Activated CD4-positive, alpha-beta T cell treated with anti-CD3 and anti-CD28 coated beads, Interleukin-2, amount 10 ng/mL, durations not matched to agents 24 days and 14 days (primary cell): ENCODE measurements at places on chromosomes 5 and 9.

GRCh38 chr5:39447059-39447458 lies 22.3 kb upstream of the DAB2 start:
- DNase-seq: no peak

- DNase-seq: no peak
Observed at GRCh38 chr5:138276402-138277054, 2.1 kb upstream of the GFRA3 start.

GRCh38 chr5:138869763-138870500 lies 5.2 kb downstream of the LRRTM2 start:
- no peak for DNase-seq

GRCh38 chr9:127045148-127045547 lies 77.3 kb downstream of the ANGPTL2 start:
- DNase-seq: no peak

- DNase-seq: peak; percentile 81
Observed at GRCh38 chr9:135087489-135087792, at the start of gene OLFM1. Gene OLFM1, plus strand, starts transcription at chr9:135087668. Its CDS starts 322 bp downstream, at chr9:135087990.

GRCh38 chr5:176406436-176407052 lies 9.8 kb downstream of the CLTB start:
- DNase-seq: no peak

GRCh38 chr9:120310035-120310434 lies 269.9 kb downstream of the CDK5RAP2 start:
- no peak for DNase-seq

- DNase-seq: no peak
Observed at GRCh38 chr9:36729906-36730305, 157.2 kb downstream of the MELK start.

DNA sequence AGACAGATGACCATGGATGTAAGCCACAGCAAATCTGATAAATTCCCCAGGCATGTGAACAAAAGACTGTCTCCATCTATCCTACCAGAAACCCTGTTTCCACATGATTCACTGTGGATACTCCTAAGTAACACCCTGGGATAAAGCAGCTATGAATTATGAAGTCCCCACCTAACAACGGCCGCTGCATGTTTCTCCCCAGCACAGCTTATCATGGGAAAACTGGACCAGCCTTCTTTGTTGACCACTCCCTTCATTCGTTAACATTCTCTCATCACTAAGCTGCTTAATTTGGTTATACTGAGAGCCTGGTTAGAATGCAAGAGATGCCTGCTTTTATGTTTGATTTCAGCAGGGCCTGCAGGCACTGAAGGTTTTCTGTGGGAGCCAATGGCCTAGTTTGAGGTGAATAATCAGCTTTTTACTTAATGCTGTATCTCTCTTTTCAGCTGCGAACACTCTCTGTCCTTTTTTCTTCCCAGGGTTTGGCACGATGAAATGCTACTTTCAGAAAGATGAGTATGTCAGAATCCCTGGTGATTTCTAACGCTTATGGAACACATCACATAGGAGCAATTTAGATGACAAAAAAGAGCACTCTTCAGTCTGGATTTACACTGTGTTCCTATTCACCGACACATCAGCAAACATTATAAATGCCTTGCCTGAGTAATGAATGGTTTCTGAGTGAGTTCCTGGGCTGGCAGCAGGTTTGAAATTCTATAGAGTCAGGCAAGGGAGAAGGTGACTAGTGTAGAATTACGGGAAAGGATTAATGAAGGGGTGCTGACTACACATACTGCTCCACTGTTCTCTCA lies 318.4 kb upstream of the ZNF608 start:
- DNase-seq: no peak

DNA sequence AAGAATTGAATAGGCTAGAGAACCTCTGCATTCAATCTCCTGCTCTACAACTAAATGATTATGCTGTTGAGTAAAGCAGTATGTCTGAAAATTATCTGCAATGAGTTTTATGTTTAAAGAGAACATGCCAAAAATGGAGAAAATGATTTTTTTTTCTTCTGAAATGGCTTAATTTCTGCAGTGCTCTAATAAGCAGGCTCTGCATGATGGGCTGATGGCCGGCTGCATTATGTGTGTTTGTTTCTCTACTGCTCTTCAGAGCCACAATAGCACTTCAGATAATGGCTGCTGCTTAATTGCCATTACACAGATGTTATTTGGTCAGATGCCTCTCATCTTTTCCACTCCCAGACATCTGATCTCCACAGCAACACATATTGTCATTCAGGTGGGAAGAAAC lies 286.4 kb upstream of the DMAC1 start:
- no peak for DNase-seq

DNA sequence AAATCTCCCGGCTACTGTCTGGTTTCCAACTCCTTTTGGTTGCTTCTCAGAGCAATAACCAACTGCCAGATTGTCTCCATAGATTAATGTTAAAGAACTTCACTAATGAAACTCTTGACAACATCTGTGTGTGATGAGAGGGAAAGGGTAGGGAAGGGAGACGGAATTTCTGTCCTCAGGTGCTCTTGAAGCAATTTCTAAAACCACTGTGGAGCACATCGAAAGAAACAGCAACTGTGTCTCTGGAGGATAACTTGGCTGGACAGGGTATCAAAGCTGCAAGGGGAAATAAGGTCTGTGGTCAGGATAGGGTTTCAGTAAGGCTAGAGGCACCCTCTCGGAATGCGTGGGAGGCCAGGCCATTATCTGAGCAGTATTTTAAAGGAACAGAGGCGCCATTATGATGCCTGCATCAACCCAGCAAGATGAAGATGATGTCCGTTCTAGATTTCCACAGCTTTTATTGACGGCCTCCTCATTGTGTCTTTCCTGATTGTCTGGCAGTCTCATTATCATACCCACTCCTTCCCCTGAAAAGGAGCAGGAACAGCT lies 76.6 kb downstream of the RORB start:
- DNase-seq: no peak

DNA sequence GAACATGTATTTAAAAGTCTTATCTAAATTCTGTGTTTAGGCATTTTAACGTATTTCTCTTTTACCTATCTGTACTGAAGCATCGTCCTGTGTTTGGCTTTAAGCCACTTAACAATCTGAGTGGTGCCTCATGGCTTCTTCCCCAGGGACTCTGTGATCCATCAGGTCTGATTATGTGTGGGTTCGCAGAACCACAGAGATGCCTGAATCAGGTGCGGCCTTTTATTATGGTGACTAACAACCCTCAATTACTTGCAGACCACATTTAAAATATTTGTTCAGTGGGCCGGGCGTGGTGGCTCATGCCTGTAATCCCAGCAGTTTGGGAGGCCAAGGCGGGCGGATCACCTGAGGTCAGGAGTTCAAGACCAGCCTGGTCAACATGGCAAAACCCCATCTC lies 39.6 kb upstream of the SAP30L start:
- DNase-seq: no peak

- DNase-seq: no peak
Observed at GRCh38 chr5:137565450-137565849, 66.3 kb upstream of the SPOCK1 start.

DNA sequence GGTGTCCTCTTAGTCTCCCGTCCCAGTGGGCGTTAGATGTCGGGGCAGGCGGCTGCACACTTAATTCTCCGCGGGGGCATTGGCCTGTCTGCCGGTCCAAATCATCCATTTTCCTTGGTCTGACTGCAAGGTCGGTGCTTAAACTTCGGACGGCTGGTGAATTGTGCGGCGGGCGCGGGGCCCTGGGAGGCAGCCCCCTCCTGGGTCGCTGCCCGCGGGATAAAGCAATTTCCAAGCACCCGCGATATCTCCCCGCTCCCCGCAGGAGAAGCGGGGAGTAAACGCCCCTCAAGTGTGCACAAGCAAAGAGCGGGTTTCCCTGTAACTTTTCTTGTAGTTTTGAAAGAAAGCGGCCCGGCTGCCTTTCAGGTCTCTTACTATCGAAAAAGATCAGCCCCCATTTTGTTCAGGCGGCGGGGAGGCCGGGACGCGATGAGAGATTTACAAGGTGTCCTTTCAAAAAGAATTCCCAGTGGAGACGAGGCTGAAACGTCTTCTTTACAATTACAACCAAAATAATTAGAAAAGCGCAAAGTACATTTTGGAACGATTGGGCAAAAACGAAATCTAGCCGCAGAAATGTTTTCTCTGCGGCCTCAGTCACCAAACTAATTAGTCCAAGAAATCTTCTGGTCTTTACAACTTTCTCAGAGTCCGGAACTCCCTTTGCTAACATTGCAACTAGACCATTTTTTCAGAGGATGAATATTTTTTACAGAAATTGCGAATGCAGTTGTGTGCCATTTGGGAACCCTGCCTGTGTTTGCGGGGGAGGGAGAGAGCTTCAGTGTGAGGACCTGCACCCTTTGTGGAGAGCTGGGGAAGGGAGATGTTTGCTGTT lies 1.8 kb downstream of the IRX1 start:
- no peak for DNase-seq

GRCh38 chr5:152978141-152978835 lies 512.2 kb upstream of the GRIA1 start:
- no peak for DNase-seq

- no peak for DNase-seq
Observed at GRCh38 chr5:174275959-174276358, 230.5 kb downstream of the NSG2 start.
